ENCODE measurements at places on chromosomes 7 and 10. TPM values are rescaled to one million over a fixed set of nuclear protein-coding genes. Genes with fewer than 3 reads are reported as not detected.
A peak's percentile ranks its signal among the peaks of the same experiment; 100 is the strongest.

The CTNNA3 gene
- 12.9 TPM for total RNA-seq

The NODAL gene
- total RNA-seq = not detected

DNA sequence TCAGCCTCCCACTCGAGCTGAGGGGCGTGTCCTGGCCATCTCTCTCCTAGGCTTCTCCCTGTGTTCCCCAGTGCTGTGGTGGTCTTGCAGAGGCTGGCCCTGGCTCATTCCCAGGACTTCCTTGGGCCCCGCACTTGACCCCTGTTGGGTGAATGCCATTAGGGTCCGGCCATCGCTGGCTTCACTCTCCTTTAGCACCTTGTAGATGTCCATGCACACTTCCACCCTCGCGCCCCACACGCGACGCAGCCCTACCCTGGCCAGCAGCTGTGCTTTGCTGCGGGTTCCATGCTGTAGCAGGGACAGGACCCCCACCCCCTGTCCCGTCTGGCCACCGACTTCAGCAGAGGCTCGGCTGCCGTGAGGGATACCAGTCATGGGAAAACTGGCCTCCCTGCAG lies 46.3 kb downstream of the PITRM1 start:
- no peaks in the 10 kb centered on the region for H3K36me3 ChIP-seq
- no peak for DNase-seq
- H3K27ac ChIP-seq = no peak overlapping the region
- peaks cover 13% of the 10 kb centered on the region for H3K4me1 ChIP-seq
- H3K27me3 ChIP-seq = no peaks in the 10 kb centered on the region

The ATE1 gene
- 26.4 TPM for total RNA-seq

DNA sequence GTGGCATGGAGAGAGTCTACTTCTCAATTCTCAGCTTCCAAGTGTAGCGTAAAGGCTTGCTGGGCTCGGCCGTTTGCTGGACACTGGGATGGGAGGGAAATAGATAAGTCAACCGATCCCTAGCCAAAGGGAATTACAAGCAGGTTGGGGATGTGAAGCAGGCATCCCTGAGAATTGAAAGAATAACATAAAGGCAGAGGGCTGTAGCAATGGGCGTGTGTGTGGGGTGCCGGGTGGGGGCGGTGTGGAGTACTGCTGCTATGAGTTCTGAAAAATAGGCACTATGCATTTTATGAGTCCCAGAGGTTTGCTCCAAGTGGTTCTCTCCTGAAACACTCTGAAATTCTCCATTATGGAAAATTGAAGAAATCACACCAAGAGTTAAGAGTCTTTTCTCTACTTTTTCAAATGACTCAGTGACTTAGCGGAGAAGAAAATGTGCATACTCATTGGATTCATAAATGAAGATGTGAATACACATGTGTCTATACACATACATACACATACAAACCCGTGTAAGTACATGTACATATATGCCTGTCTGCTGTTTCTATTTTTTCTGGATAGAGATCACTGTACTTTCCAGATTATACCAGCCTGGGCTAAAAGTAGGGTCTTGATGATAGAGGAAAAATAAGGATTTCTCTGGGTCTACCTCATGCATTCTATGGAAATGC lies 65.4 kb downstream of the ADRA2A start:
- peaks cover 8% of the 10 kb centered on the region for H3K4me1 ChIP-seq
- H3K4me3 ChIP-seq = no peak overlapping the region
- peaks cover 16% of the 10 kb centered on the region for H3K27me3 ChIP-seq
- DNase-seq = no peak

The SEC31B gene
- total RNA-seq = 8.8 TPM

- no peaks in the 10 kb centered on the region for H3K36me3 ChIP-seq
- H3K27ac ChIP-seq = no peak overlapping the region
- no peak for DNase-seq
- H3K4me3 ChIP-seq = no peak overlapping the region
- peaks cover 6% of the 10 kb centered on the region for H3K4me1 ChIP-seq
- no peaks in the 10 kb centered on the region for H3K27me3 ChIP-seq
These were observed 17.2 kb upstream of the UBE2H start for GRCh38 chr7:129969881-129970446.

The CREB5 gene
- total RNA-seq = 2.8 TPM

DNA sequence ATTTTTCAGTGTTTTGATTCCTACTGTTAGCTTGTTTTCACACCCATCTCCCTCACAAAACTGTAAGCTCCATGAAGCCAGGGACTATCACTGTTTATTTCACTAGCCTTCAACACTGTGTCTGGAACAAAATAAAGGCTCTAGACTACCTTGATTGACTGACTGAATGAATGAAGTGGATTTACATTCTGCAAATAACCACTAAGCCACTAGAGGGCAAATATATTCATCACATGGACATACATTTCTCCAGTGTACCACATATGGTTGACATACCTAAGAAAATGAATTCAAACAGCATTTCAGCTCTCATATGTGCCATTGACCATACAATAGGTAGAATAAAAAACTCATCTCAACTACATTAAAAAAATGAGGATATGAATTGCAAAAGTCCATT lies 185.9 kb downstream of the RAB11FIP2 start:
- H3K4me1 ChIP-seq = no peaks in the 10 kb centered on the region
- peak; percentile 36 for DNase-seq
- no peak overlapping the region for H3K4me3 ChIP-seq
- no peaks in the 10 kb centered on the region for H3K27me3 ChIP-seq
- no peaks in the 10 kb centered on the region for H3K36me3 ChIP-seq
- H3K27ac ChIP-seq = no peak overlapping the region

GRCh38 chr10:132449051-132449810 lies 52.2 kb downstream of the PWWP2B start:
- H3K4me1 ChIP-seq = peaks cover 27% of the 10 kb centered on the region
- DNase-seq = no peak
- H3K36me3 ChIP-seq = no peaks in the 10 kb centered on the region
- no peak overlapping the region for H3K4me3 ChIP-seq
- no peak overlapping the region for H3K27ac ChIP-seq

GRCh38 chr10:111076191-111076681 lies 593 bp upstream of the ADRA2A start:
- peaks cover 71% of the 10 kb centered on the region for H3K27me3 ChIP-seq
- DNase-seq = peak; percentile 95
- no peaks in the 10 kb centered on the region for H3K4me1 ChIP-seq
- H3K36me3 ChIP-seq = no peaks in the 10 kb centered on the region
- peak overlapping the region; percentile 62 for H3K4me3 ChIP-seq

The CRPPA gene
- 1.4 TPM for total RNA-seq

- peaks cover 11% of the 10 kb centered on the region for H3K4me1 ChIP-seq
- DNase-seq = no peak
These were observed 26.1 kb upstream of the GRID1 start for GRCh38 chr10:86392723-86393094.

DNA sequence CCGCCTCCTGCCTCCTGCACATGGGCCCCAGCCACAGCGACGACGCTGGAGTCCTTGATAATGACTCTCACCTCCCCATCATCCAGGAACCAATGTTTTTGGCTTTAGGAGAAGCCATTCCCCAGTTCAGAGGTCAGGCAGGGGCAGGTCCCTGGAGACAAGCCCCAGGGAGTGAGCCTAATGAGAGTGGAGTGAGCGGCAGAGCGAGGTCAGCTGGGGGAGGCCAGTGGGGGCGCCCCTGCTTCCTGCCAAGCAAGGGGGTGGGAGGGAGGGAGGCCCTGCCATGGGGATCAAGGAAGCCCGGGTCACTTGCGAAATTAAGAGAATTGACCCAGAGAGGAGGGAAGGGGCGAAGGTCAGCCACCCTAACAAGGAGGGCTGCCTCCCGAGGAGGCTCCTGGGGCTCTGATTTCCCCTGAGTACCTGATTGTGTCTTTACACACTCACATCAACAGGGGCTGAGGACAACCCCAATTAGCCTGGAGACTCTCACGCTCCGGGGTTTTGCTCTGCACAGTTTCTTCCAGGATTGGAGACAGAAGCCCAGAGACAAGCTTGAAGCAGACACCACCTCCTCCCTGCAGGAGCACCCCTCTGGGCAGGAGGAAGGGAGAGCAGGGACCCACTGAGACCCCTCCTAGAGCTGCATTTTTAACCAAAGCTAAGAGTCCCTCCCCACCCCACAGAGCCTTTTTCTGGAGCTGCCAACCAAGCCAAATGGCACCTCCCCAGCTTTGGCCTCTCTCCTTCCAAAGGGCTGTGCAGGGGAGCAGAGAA lies 112.1 kb downstream of the COL13A1 start:
- peaks cover 37% of the 10 kb centered on the region for H3K4me1 ChIP-seq
- no peak overlapping the region for H3K4me3 ChIP-seq
- no peak overlapping the region for H3K27ac ChIP-seq
- no peak for DNase-seq

DNA sequence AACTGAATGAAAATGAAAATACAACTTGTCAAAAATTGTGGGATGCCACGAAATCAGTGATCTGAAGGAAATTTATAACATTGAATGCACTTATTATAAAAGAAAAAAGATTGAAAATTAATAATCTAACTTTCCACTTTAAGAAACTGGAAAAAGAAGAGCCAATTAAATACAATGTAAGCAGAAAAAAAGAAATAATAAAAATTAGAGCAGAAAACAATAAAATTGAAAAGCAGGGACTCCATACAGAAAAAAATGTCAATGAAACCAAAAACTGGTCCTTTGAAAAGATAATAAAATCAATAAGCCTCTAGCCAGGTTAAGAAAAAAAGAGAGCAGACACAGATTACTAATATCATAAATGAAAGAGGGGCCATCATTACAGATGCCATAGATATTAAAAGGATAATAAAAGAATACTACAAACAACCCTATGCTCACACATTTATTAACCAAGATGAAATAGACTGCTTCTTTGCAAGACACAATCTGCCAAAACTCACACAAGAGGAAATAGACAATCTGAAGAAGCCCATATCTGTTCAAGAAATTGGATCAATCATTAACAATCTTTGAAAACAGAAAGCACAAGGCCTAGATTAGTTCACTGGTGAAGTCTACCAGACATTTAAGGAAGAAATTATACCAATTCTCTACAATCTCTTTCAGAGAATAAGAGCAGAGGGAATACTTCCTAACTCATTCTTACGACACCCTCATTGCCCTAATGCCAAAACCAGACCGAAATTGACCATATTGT lies 233.8 kb upstream of the NEBL start:
- no peak overlapping the region for H3K4me3 ChIP-seq
- no peaks in the 10 kb centered on the region for H3K36me3 ChIP-seq
- DNase-seq = no peak
- no peaks in the 10 kb centered on the region for H3K27me3 ChIP-seq
- no peak overlapping the region for H3K27ac ChIP-seq

DNA sequence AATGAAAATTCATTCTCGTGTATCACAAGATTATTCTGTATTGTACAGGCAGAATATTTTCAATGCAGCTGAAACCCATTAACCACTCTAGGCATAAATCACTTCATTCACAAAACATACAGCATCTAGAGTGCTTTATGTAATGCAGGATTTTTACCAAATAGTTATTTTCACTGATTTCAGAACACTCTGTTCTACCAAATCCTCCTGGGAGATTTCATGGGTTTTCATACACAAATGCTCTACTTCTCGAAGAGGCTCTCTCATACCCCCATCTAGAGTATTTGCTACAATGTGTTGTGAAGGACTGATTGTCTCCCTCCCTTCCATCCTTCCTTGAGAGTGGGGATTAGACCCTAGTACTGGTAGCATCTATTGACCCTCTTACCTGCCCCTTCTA lies 209.2 kb upstream of the LRRN3 start:
- H3K4me3 ChIP-seq = no peak overlapping the region
- no peaks in the 10 kb centered on the region for H3K36me3 ChIP-seq
- no peaks in the 10 kb centered on the region for H3K27me3 ChIP-seq
- H3K27ac ChIP-seq = no peak overlapping the region
- no peak for DNase-seq

The MEOX2 gene
- not detected for total RNA-seq

GRCh38 chr7:128120116-128120515 lies 88.9 kb upstream of the LRRC4 start:
- no peak for DNase-seq
- no peak overlapping the region for H3K4me3 ChIP-seq
- H3K27ac ChIP-seq = no peak overlapping the region
- no peaks in the 10 kb centered on the region for H3K36me3 ChIP-seq
- H3K4me1 ChIP-seq = peaks cover 28% of the 10 kb centered on the region

The NANOS1 gene
- 10.2 TPM for total RNA-seq

DNA sequence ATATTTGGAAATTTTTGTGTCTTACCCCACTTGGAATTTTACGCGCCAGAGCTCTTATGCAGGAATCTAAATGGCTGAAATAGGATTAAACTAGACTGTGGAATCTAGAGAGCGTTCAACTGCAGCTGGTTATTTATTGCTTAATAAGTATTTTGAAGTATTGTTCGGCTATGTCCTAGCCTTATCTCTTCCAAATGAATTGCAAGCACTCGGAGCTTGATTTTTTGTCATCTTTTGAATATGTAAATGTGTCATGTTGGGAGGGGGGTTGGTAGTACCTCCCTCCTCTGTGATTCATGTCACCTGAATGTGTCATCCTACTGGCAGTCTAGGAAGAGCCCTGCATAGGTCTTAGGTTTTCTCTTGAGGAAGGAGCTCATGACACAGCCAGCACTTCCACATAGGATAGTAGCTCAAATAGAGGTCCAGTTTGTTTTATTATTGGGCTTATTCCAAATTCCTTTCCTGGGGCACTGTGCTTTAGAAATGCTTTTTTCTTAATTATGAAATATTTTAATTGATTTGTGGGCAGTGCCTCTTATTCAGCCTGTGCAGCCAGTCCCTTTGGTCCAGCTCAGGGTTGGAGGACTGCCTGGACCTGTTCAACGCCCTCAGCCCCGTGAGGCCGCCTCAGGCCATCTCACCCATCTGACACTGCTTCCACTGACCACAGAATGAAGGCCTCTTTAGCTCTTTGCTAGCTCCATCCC lies 22.5 kb upstream of the TRIL start:
- peaks cover 20% of the 10 kb centered on the region for H3K4me1 ChIP-seq
- H3K27me3 ChIP-seq = no peaks in the 10 kb centered on the region
- H3K4me3 ChIP-seq = no peak overlapping the region
- no peak overlapping the region for H3K27ac ChIP-seq
- no peak for DNase-seq

GRCh38 chr10:59393349-59393748 lies 31.0 kb upstream of the FAM13C start:
- no peaks in the 10 kb centered on the region for H3K36me3 ChIP-seq
- no peak overlapping the region for H3K27ac ChIP-seq
- H3K27me3 ChIP-seq = peaks cover 31% of the 10 kb centered on the region
- DNase-seq = no peak
- peaks cover 4% of the 10 kb centered on the region for H3K4me1 ChIP-seq

- H3K4me1 ChIP-seq = no peaks in the 10 kb centered on the region
- H3K4me3 ChIP-seq = no peak overlapping the region
- H3K27me3 ChIP-seq = no peaks in the 10 kb centered on the region
- no peak overlapping the region for H3K27ac ChIP-seq
- DNase-seq = no peak
- peaks cover 3% of the 10 kb centered on the region for H3K36me3 ChIP-seq
These were observed 58.3 kb downstream of the CDK13 start for GRCh38 chr7:40008223-40008815.

The PDLIM1 gene
- 4.6 TPM for total RNA-seq
